Parietal lobe (tissue), 2 donors: ENCODE measurements at places on chromosomes 11 and 22. TPM values are rescaled to one million over a fixed set of nuclear protein-coding genes. Genes with fewer than 3 reads are reported as not detected.

The MPPED2 gene
- 137 TPM for total RNA-seq

The ELFN2 gene
- total RNA-seq = 21.9 TPM

The UPK3A gene
- total RNA-seq = not detected

The HDHD5 gene
- total RNA-seq = 31.6 TPM

The APOL1 gene
- 0.63 TPM for total RNA-seq

The SPI1 gene
- 1.6 TPM for total RNA-seq

The BACE1-AS gene
- total RNA-seq = 13.8 TPM

The ZNF408 gene
- total RNA-seq = 5.9 TPM

The RCOR2 gene
- total RNA-seq = 16.0 TPM

The HSPB2 gene
- not detected for total RNA-seq

The MAPK12 gene
- 28.8 TPM for total RNA-seq

The TUBGCP6 gene
- 83.9 TPM for total RNA-seq

The POU2AF3 gene
- total RNA-seq = 0.94 TPM

The CEND1 gene
- 11.3 TPM for total RNA-seq

The ISX gene
- total RNA-seq = not detected

The POU2AF2 gene
- not detected for total RNA-seq

The PKDREJ gene
- total RNA-seq = under 0.01 TPM

The KCNE3 gene
- total RNA-seq = 0.94 TPM

The OR10D3 gene
- total RNA-seq = not detected

The ADAMTS8 gene
- 2.5 TPM for total RNA-seq

The PLAAT4 gene
- total RNA-seq = 0.94 TPM

The C11orf97 gene
- not detected for total RNA-seq

The TMEM132A gene
- 139 TPM for total RNA-seq

The SYCE3 gene
- total RNA-seq = not detected

The CAPN5 gene
- 27.5 TPM for total RNA-seq

The TEX12 gene
- 2.2 TPM for total RNA-seq

The MMP1 gene
- total RNA-seq = not detected

The FBLN1 gene
- total RNA-seq = 42.3 TPM

The OR52E8 gene
- 0.63 TPM for total RNA-seq

The HBG1 gene
- total RNA-seq = 0.63 TPM

The CABP7 gene
- 1.9 TPM for total RNA-seq

The OR4P4 gene
- not detected for total RNA-seq

The TSPAN18 gene
- 21.9 TPM for total RNA-seq

The TRIM49B gene
- not detected for total RNA-seq

The BLID gene
- 18.8 TPM for total RNA-seq

The TLCD5 gene
- total RNA-seq = 21.6 TPM

The HEPHL1 gene
- total RNA-seq = not detected

The HTR3A gene
- 0.63 TPM for total RNA-seq

The GDPD5 gene
- 32.9 TPM for total RNA-seq

The SMTNL1 gene
- not detected for total RNA-seq

The NCR3LG1 gene
- total RNA-seq = 23.8 TPM

The SMC1B gene
- total RNA-seq = not detected

The C11orf42 gene
- not detected for total RNA-seq

The SMIM35 gene
- not detected for total RNA-seq

The RDX gene
- total RNA-seq = 77.0 TPM

The SHANK2 gene
- 99.2 TPM for total RNA-seq

The RBMXL2 gene
- total RNA-seq = 0.31 TPM

The ST14 gene
- 0.31 TPM for total RNA-seq

The DTX4 gene
- 96.4 TPM for total RNA-seq

The PGA3 gene
- not detected for total RNA-seq

The APOA4 gene
- not detected for total RNA-seq

The MS4A12 gene
- total RNA-seq = not detected

The JAML gene
- total RNA-seq = 0.31 TPM

The SYT12 gene
- total RNA-seq = 0.31 TPM

The SLCO2B1 gene
- 16.9 TPM for total RNA-seq

The HOATZ gene
- 1.3 TPM for total RNA-seq

The IFITM10 gene
- 0.94 TPM for total RNA-seq

The MDK gene
- total RNA-seq = 23.2 TPM

The B4GALNT4 gene
- total RNA-seq = 163 TPM
